KBM-7 (cell line): ENCODE measurements at places on chromosomes 1 and 21.

- no peak for DNase-seq
These were observed 11.4 kb upstream of the ERI3 start for GRCh38 chr1:44366371-44366975.

DNA sequence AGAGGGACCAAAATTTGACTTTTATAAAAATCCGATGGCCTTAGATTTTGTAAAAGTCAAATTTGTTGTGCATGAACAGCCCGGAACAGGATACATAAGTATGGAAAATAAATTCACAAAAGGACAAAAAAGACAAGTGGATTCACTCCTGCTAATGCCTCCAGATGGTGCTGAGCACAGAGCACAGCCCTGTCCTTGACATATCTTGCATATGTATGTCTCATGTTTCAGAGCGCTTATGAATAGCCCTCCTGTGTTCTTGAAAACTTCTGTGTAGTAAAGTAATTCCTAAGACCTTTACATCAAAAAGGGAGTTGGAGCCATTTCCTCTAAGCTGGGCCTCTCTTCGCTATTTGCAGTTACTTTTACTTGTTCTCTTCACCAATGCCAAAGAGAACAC, 110.7 kb upstream of the RAB3GAP2 start:
- no peak for DNase-seq

DNA sequence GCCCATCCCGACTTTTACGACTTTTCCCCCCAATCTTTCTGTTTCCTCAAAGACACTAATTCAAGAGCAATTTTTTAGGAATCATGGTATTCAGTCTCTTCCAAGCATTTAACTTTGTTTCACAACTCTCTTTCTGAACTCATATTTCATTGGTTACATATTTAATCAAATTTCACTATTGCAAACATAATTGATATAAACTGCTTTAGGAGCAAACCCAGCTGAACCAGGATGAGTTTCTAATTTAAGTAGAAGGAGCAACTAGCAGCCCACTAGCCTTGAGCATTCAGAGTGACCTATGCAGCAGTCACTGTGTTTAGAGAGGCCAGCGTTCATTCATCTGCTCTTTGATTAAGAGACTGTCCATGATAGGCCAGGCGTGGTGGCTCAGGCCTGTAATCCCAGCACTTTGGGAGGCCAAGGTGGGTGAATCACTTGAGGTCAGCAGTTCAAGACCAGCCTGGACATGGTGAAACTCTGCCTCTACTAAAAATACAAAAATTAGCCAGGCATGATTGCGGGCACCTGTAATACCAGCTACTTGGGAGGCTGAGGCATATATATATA, 1.8 kb downstream of the CELA2B start:
- DNase-seq, result no peak

GRCh38 chr1:40620586-40621210, 44.8 kb downstream of the RIMS3 start:
- DNase-seq, result no peak

DNA sequence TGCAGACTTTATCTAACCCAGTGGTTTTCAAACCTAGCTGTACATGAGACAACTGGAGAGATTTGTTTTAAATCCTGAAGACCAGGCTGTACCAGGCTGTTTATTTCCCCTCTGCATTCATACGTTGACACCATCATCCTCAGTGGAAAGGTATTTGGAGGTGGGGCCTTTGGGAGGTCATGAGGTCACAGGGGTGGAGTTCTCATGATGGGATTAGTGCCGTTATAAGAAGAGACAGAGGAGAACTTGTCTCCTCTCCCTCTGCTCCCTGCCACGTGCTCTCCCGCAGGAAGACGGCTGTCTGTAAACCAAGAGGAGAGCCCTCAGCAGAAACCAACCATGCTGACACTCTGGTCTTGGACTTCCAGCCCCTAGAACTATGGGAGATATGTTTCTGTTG, 165.4 kb downstream of the ADSS2 start:
- DNase-seq, result no peak

GRCh38 chr21:46472246-46472645, 13.6 kb downstream of the DIP2A start:
- peak; percentile 66 for DNase-seq

GRCh38 chr1:167878372-167879160, 35.4 kb downstream of the ADCY10 start:
- DNase-seq, result no peak

- DNase-seq, result no peak
These were observed 26.5 kb downstream of the NGF start for GRCh38 chr1:115311474-115311989.

GRCh38 chr1:41423511-41424191, 60.8 kb downstream of the EDN2 start:
- DNase-seq, result no peak

DNA sequence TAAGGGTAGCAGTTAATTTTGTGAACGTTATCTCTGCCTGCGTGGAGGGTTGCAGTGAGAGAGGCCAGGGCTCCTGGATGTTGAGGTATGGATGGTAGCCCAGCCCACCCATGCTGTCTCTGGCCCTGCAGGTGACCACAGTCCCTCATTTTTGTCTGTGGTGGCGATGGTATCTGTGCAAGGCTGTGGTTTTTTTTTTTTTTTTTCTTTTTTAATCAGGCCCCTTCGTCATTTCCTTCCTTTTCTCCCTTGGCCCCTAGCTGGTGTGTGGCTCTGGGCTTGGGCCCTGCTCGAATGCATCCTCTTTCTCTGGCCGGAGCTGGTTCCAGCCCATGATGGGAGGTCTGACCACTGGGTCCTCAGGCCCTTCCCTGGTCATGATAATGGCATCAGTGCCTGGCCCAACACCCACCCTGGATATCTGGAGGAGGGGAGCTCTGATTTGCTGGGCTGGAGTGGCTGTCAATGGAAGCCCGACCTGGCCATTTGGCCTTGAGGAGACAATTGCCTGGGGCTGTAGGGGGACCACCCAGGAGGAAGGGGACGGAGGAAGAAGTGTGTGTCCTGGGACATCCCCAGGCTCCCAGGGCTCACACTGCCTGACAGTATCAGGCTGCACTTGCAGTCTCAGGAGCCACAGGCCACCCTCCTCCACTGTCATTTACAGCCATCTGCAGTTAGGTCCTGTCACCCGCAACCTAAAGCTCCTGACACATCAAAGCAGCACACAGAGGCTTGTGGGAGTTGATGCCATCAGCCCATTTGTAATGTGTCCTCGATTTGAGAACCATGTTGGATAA, 8.1 kb upstream of the RNF187 start:
- DNase-seq, result peak; percentile 87

DNA sequence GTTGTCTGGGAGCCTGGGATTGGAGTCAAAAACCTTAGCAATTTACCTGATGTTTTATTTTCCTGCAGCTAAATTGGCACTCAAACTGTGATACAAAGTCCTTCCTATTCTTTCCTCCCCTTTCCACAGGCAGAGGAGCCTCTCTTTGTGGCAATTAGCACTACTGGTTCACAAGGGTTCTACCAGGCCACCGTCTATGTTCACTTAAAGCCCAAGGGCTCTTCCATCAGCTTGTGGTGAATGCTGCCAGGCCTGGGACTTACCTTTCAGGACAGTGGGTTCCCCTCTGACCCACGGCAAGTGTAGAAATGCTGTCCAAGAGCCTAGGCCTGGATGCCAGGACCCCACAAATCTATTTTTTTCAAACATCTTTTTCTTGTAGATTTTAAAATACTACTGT, 251.9 kb upstream of the B3GALT2 start:
- DNase-seq, result no peak

GRCh38 chr1:58791106-58791505, 7.3 kb upstream of the JUN start:
- DNase-seq, result no peak

DNA sequence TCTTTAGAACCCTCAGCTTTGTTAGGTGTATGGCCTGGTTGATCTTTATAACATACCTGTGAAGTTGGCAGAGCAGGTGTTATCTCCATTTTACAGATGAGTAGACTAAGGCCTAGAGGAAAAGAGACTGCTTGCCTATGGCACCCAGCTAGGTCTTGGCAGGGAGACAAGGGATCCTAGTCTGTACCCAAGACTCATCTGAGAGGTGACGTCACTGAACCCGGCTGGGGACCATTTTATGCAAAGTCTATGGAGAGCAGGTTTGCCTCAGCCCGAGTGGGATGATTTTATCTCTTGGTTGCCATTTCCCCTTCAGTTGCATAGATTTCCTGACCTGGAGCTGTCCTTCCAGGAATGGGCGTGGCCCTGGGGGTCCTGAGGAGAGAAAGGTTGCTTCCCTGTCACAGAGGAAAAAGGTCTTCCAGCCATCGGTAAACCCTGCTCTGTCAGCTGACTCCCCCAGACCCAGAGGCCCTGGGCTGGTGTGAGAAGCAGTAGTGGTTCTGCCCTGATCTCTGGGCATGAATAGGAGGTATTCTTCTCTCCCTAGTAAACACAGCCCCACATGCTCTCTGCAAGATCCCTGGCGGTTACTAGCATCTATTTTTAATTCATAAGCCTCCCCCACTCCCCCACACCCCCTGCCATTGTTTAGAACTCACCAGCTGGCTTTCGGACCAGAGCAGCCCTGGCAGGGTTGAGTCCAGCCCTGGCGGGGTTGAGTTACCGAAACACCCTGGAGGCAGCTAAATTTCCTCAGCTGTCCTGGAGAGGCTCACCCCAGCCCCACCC, 19.6 kb downstream of the TMCC2 start:
- peak; percentile 79 for DNase-seq

DNA sequence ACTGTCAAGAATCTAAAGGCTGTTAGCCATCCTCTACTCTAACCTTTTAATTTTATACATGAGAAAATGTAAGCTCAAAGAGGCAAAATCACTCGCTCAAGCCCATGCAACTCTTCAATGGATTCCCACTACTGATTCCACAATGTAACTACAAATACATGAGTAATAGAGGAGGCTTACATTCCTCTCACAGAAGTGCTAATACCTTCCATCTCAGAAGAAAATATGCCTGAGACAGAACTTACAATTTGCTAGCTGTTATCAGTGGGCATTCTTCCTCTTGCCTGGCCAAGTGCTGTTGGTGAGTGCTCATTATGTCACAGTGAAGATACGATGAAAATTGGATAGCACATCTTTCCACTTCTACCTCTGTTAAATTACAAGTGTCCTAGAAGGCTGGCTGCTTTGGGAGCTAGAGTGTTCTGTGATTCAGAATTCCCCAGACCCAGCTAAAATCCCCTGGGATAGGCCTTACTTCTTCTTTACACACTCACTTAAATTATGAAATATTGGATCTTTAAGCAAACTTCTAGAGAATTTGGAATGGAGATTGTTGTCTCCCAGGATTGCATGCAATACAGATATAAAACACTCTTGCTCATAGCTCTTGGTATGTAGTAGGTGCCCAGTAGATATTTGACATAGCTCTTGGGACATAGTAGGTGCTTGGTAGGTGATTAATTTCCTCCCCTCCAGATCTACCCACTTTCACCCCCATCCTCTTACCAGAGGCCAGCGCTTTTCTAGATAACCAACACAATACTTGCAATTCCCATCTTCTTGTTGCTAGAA, 24.1 kb downstream of the BCL9 start:
- DNase-seq, result no peak

GRCh38 chr1:220747437-220748088, 559 bp upstream of the MTARC2 start:
- no peak for DNase-seq

DNA sequence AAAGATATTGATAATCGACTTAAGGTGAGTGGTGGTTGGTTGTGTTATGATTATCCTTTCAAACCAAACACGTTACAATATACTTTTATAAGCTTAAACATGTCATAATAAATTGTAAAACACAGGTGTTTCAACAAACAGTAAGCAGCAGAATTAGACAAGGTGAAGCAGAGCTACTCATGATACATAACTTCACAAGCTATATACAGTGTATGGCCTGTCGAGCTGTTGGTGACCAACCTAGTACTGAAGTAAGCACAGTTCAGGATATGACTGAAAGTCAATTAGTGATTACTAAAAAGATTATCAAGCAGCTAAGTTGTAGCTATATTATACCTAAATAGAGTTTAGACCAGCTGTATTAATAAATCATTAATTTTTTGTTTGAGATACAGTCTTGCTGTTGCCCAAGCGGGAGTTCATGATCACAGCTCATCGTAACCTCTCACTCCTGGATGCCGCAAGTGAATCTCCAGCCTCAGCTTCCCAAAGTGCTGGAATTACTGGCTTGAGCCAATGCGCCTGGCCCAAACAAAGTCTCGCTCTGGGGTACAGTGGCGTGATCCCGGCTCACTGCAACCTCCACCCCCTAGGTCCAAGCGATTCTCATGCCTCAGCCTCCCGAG, 148.1 kb downstream of the EIF4G3 start:
- no peak for DNase-seq

- no peak for DNase-seq
These were observed 22.8 kb upstream of the RNU1-4 start for GRCh38 chr1:16717336-16718098.

- DNase-seq, result no peak
These were observed 107.8 kb upstream of the TARDBP start for GRCh38 chr1:10904396-10905358.

DNA sequence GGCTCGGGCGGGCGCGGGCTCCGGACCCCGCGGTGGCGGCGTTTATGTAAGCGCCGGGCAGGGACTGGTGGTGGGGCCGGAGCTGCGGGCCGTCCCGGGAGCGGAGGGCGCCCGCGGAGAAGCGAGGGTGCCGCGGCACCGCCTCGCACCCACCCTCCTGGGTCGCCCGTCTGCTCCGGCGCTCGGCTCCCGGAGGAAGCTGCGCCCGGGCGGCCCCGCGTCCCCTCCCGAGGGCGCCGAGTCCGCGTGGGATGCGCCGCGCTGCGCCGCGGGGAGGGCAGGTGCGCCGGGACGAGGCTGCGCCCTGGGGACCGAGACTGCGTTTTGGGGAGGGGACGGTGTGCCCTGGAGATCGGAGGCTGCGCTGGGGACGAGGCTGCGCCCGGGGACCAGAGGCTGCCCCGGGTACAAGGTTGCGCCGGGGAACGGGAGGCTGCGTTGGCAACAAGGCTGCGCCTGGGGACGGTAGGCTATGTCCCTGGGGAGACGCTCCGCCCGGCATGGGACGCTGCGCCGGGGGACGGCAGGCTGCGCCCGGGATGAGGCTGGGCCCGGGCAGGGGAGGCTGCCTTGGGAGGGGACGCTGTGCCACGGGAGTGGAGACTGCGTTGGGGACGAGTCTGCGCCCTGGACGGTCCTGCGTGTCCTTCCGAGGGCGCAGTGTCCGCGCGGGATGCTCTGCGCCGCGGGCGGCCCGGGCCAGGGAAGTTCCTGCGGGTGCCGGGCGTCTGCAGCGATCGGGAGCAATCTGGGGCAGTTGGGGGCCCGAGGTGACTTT, 627 bp downstream of the ADARB1 start:
- no peak for DNase-seq

DNA sequence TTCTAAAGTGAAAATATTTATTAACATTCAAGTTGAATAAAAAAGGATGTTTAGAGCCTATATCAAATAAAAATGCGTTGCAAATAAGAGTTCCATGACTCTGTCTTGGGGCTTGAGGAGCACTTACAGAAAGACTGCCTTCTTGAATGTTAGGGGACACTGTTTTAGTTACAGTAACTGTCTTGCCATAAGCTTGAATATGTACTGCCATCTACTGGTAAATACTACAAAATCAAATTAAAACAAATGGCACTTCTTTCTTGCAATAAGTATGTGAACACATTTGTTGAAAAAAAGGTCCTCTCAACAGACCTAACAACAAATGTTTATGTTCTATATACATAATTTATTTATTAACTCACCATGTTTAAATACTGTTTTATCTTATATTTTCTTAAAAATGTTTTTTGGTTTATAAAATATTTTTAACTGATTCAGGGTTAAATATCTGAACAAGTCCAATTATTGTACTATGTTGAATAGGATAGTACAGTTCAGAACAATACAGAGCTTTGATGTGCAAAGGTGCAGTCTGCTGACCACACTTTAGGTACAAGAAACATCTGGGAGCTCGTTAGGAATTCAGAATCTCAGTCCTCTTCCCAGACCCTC, 199.5 kb downstream of the LRRIQ3 start:
- DNase-seq, result peak; percentile 48

- DNase-seq, result peak; percentile 62
These were observed 164.2 kb upstream of the C1orf21 start for GRCh38 chr1:184222652-184223052.

GRCh38 chr1:219537223-219537631, 75.7 kb downstream of the ZC3H11B start:
- DNase-seq, result no peak
